ENCODE measurements at places on chromosomes 16 and 17. TPM values are rescaled to one million over a fixed set of nuclear protein-coding genes. Genes with fewer than 3 reads are reported as not detected.

The STX1B gene
- total RNA-seq, result 1.3 TPM

The TPSD1 gene
- total RNA-seq, result not detected

The XYLT1 gene
- total RNA-seq, result 8.0 TPM

The MTSS2 gene
- 27.1 TPM for total RNA-seq

The PLCD3 gene
- total RNA-seq, result 64.3 TPM

- no peaks in the 10 kb centered on the region for H3K36me3 ChIP-seq
- H3K4me3 ChIP-seq, result no peak overlapping the region
- no peak overlapping the region for H3K27ac ChIP-seq
- H3K27me3 ChIP-seq, result no peaks in the 10 kb centered on the region
- DNase-seq, result no peak
Measured at GRCh38 chr17:53996131-53996530, 173.4 kb downstream of the KIF2B start.

- no peaks in the 10 kb centered on the region for H3K27me3 ChIP-seq
- DNase-seq, result no peak
- H3K4me3 ChIP-seq, result no peak overlapping the region
- peaks cover 10% of the 10 kb centered on the region for H3K36me3 ChIP-seq
- H3K27ac ChIP-seq, result no peak overlapping the region
Measured at GRCh38 chr16:20850981-20851380, 44.7 kb downstream of the REXO5 start.

GRCh38 chr16:58094791-58095574 lies 34.2 kb downstream of the CFAP20 start:
- peaks cover 17% of the 10 kb centered on the region for H3K4me1 ChIP-seq
- no peaks in the 10 kb centered on the region for H3K36me3 ChIP-seq
- H3K4me3 ChIP-seq, result no peak overlapping the region
- H3K27me3 ChIP-seq, result peaks cover 62% of the 10 kb centered on the region
- H3K27ac ChIP-seq, result no peak overlapping the region

DNA sequence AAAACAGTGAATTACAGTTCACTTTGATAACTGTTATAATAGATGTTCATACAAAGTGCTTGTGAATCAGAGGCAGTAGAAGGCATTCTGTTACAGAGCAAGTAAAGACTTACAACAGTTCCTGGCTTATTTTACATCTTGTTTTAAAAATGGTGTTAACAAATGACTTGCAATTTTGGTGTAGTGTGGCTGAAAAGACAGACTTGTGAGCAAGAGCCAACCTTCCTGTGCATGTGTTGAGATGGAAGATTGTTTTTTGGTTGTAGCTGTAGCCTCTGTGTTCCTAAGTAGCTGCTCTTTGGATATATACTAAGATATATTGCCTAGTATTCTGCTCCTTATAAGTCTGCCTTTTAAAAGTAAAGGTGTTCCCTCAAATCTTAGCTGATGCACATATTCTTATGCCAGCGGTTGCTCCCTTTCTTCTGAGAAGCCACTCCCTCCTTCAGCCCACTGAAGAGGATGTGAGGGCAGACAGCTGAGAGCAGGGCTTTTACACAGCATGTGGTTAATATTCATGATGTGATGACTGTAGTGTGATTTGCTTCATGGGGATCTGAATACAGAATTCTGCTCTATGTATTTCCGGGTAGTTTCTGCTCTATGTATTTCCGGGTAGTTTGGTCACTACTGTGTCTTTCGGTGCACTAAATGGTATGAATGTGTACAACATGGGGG lies 182.3 kb downstream of the PHKB start:
- no peaks in the 10 kb centered on the region for H3K36me3 ChIP-seq
- H3K27ac ChIP-seq, result no peak overlapping the region
- H3K27me3 ChIP-seq, result no peaks in the 10 kb centered on the region
- no peak overlapping the region for H3K4me3 ChIP-seq
- no peak for DNase-seq
- no peaks in the 10 kb centered on the region for H3K4me1 ChIP-seq

DNA sequence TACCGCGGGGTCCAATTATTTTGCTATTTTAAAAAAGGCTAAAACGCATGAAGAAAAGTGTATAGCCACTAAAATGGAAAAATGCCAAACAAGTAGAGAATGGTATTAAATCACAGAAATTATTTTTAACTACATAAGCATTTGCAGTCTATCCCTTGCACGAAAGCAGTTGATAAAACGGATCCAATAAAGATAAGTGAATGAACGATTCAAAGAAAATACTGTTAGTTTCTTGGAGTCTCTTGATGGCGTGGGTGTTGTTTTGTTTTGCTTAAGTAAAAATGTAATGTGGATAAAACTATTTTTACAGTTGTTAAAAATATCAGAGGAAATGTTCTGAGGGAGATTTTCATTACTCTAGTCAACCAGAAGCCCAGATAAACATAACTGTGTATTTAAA lies 9.3 kb downstream of the HS3ST3A1 start:
- no peak overlapping the region for H3K4me3 ChIP-seq
- no peaks in the 10 kb centered on the region for H3K4me1 ChIP-seq
- H3K27ac ChIP-seq, result no peak overlapping the region
- H3K27me3 ChIP-seq, result no peaks in the 10 kb centered on the region

GRCh38 chr16:12362482-12363458 lies 386.2 kb downstream of the SNX29 start:
- H3K4me3 ChIP-seq, result no peak overlapping the region
- H3K27ac ChIP-seq, result no peak overlapping the region
- no peaks in the 10 kb centered on the region for H3K27me3 ChIP-seq
- no peak for DNase-seq

GRCh38 chr17:35081638-35082037 lies 18.1 kb upstream of the RFFL start:
- peak overlapping the region; percentile 22 for H3K4me3 ChIP-seq
- no peaks in the 10 kb centered on the region for H3K27me3 ChIP-seq
- peak overlapping the region; percentile 60 for H3K27ac ChIP-seq
- H3K4me1 ChIP-seq, result peaks cover 61% of the 10 kb centered on the region
- peaks cover 34% of the 10 kb centered on the region for H3K36me3 ChIP-seq

GRCh38 chr16:67481561-67482232 lies 740 bp upstream of the ATP6V0D1 start:
- no peaks in the 10 kb centered on the region for H3K27me3 ChIP-seq
- peak overlapping the region; percentile 100 for H3K4me3 ChIP-seq
- H3K27ac ChIP-seq, result peak overlapping the region; percentile 99
- peaks cover 10% of the 10 kb centered on the region for H3K4me1 ChIP-seq

DNA sequence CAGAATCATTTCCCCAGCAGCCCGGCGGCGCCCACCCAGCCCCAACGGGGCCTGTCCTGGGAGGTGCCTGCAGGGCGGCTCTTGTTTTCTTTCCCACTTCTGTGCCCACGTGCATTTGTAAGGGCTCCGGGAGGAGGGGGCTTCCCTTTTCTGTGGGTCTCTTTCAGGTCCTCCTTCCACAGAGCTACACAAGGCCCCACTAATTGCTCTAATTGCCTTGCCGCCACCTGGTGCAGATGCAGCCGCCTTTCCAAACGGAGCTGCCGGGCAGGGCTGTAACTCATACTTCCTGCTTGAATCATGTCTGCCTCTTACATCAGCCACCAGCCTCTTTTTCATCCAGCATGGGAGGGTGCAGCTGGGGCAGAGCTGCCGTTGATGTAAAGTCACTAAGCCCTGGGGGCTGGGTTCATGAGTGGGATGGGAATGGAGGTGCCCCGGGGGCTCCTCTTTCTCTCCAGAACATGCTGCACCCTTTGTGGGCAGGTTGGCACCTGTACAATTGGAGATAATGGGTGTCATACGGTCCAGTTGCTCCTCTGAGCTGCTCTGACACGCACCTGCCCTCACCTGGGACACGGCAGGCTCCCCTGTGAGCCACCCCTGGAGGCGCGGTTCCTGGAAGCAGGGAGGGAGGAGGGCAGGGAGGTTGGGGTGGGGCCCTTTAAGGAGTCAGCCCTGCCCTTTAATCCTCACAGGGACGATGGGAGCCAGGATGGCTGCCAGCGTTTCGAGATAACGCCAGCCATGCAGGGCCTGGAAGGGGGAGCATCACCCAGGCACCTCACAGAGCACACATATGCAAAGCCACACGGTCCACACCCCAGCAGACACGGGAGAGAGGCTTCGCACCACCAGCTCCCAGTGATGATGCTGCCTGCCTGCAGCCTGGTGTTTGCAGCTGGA lies 41.1 kb upstream of the KLHDC4 start:
- peaks cover 34% of the 10 kb centered on the region for H3K36me3 ChIP-seq
- H3K27me3 ChIP-seq, result no peaks in the 10 kb centered on the region
- peak overlapping the region; percentile 83 for H3K4me3 ChIP-seq
- peak; percentile 81 for DNase-seq
- H3K4me1 ChIP-seq, result peaks cover 43% of the 10 kb centered on the region

DNA sequence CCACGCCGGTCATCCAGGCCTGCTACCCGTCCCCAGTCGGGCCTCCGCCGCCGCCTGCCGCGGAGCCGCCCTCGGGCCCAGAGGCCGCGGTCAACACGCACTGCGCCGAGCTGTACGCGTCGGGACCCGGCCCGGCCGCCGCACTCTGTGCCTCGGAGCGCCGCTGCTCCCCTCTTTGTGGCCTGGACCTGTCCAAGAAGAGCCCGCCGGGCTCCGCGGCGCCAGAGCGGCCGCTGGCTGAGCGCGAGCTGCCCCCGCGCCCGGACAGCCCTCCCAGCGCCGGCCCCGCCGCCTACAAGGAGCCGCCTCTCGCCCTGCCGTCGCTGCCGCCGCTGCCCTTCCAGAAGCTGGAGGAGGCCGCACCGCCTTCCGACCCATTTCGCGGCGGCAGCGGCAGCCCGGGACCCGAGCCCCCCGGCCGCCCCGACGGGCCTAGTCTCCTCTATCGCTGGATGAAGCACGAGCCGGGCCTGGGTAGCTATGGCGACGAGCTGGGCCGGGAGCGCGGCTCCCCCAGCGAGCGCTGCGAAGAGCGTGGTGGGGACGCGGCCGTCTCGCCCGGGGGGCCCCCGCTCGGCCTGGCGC lies 2.4 kb downstream of the HIC1 start:
- DNase-seq, result no peak
- H3K36me3 ChIP-seq, result peaks cover 5% of the 10 kb centered on the region
- H3K4me1 ChIP-seq, result peaks cover under 1% of the 10 kb centered on the region
- peaks cover 17% of the 10 kb centered on the region for H3K27me3 ChIP-seq
- H3K27ac ChIP-seq, result no peak overlapping the region

- H3K36me3 ChIP-seq, result peaks cover 43% of the 10 kb centered on the region
- DNase-seq, result no peak
- no peak overlapping the region for H3K27ac ChIP-seq
- H3K4me3 ChIP-seq, result no peak overlapping the region
- H3K27me3 ChIP-seq, result no peaks in the 10 kb centered on the region
Measured at GRCh38 chr16:67165121-67166078, 855 bp downstream of the HSF4 start.

DNA sequence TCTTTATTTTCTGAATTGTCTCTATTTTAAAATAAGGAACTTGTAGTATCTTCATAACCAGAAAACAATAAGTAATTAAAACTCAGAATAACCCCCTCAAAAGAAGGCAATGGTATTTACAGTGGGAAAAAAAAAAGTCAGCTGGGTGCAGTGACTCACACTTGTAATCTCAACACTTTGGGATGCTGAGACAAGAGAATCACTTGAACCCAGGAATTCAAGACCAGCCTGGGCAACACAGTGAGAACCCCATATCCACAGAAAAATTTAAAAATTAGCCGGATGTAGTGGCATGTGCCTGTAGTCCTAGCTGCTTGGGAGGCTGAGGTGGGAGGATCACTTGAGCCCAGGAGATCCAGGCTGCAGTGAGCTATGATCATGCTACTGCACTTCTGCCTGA lies 33.5 kb downstream of the ADAM11 start:
- no peak overlapping the region for H3K27ac ChIP-seq
- peaks cover 6% of the 10 kb centered on the region for H3K27me3 ChIP-seq
- DNase-seq, result no peak
- H3K36me3 ChIP-seq, result peaks cover 33% of the 10 kb centered on the region
- H3K4me1 ChIP-seq, result peaks cover 22% of the 10 kb centered on the region

DNA sequence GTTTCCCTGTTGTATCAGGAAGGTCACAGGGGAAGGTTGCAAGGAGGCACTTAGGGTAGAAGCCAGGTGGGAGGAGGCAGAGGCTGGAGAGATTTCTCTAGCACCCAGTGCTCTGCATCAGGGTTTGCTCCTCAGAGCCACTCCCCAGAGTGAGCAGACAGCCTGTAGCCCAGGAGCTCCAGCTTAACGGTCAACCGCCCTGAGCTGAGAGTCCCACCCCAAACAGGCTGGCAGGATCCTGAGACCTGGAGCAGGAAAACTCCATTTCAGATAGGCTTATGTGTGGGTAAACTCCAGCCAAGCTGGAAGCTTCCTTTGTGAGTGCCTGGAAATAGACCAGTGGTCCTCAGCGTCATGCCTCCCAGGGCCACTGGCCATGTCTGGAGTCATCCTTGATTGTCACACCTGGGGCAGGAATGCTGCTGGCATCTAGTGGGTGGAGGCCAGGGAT lies 37.9 kb downstream of the MPRIP start:
- H3K27ac ChIP-seq, result no peak overlapping the region
- peaks cover 37% of the 10 kb centered on the region for H3K4me1 ChIP-seq
- H3K4me3 ChIP-seq, result no peak overlapping the region
- H3K36me3 ChIP-seq, result peaks cover 67% of the 10 kb centered on the region
